ENCODE measurements at places on chromosomes 1 and 21.

- DNase-seq, result no peak
Observed at GRCh38 chr1:115717541-115717940, 51.0 kb downstream of the CASQ2 start.

- DNase-seq, result no peak
Observed at GRCh38 chr1:29579821-29580425, 343.6 kb downstream of the PTPRU start.

GRCh38 chr1:151047591-151047924, at the start of gene C1orf56:
TSS of gene C1orf56 (plus strand) at chr1:151047751. CDS start at chr1:151047848, 97 bp downstream.
- DNase-seq, result peak; percentile 32

- DNase-seq, result no peak
Observed at GRCh38 chr1:20472860-20473711, 12.9 kb downstream of the CAMK2N1 start.

GRCh38 chr1:55203064-55203463, 12.1 kb downstream of the USP24 start:
- no peak for DNase-seq

DNA sequence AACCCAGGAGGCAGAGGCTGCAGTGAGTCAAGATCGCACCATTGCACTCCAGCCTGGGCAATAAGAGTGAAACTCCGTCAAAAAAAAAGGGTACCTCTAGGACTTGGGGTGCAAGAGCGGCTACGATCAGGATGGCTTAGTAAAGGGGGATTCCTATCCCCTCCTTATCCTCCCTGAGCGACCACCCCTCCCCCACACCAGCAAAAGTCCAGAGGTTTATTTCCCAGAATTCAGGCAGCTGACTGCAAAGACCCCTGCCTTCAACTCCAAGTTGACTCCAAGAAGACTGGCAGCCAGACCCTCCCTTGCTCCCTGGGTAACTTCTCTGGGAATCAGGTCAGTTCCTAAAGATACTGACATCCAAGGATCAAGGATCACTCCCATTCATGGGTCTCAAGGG, 12.4 kb upstream of the PRDM16 start:
- no peak for DNase-seq

- no peak for DNase-seq
Observed at GRCh38 chr1:175225805-175226129, 33.2 kb upstream of the KIAA0040 start.

DNA sequence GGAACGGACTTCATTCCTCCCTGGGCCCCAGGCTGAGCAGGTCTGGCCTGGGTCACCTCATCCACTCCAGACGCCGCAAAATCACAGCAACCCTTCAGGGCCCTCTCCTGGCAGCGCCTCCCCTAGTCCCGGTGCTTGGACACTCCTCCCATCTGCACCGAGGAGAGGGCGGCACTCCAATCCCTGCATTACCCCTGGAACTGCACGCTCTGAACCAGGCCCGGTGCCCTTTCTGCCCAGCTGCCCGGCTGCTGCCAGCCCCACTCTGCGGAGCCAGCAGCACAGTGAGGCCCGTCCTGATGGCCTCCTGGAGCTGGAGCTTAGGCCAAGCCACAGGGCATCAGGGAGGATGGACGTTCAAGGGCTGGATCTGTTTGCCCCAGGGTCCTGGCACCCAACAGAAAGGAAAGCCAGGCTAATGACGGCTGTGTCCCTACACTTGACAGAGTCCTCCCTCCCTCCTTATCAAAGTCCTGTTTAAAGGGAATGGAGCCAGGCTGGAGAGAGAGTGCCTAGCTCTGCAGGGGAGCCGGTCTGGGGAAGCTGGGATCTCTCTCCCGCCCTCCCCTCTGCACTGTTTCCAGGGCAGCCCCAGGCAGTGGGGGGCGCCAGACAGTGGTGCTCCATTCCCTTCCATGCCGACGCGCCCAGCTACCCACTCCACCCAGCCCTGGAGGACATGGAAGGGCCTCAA, 12.7 kb downstream of the COL6A2 start:
- DNase-seq, result no peak

DNA sequence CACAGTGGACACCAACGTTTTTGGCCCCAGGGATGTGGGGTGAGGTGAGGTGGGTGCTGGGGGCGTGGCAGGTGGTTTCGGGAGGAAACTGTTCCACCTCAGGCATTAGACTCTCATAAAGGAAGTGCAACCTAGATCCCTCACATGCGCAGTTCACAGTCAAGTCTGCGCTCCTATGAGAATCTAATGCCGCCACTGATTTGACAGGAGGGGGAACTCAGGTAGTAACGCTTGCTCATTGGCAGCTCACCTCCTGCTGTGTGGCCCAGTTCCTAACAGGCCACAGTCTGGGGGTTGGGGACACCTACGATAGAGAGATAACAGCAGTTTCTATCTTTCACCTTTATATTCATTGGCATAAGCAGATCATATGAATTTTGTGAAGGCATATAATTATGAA, 347.1 kb downstream of the VAV3 start:
- no peak for DNase-seq

- DNase-seq, result no peak
Observed at GRCh38 chr1:22117851-22118250, 25.0 kb downstream of the WNT4 start.

GRCh38 chr1:35558374-35559316, 1.0 kb downstream of the NCDN start:
- no peak for DNase-seq

DNA sequence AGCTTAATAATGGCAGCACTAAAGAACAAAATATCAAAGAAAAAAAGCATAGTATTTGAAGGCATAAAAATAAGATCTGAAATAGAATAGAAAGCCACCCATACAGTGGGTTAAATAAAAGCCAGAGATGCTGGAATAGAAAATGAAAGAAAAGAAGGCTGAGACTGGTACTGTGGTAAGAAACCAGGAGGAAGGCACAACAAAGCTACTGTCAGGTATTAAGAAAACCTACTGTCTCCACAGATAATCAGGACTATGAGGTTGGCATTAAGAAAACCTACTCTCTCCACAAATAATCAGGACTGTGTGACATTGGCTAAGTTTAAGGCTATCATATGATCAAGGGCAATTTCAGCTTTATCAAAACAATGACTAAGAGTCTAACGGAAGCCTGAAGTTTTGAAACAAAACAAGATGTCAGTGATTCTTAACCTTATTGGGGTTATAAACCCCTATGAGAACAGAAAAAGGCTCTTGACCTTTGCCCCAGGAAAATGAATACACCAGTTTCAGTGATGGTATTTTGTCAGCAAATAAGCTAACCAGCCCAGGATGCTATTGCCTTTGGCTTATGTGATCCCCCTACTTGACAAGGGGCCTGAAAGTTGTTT, 24.4 kb downstream of the MCOLN2 start:
- no peak for DNase-seq

DNA sequence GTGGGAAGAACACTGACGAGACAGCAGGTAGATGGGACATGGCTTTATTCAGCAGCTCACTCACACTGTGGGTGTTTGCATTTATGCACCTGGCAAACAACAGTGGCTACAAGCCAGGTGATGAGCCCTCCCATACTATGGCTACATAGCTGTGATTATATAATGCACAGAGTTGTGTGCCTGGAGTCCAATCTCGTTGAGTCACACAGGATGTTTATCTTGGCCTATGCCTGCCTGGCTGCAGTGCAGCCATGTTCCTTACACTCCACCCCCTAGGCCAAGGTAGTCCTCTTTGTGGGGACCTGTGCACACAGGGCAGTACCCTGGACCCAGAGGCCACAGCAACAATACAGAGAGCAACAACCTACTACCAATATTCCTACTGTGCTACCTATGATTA, 1643.8 kb downstream of the MRPL39 start:
- no peak for DNase-seq

DNA sequence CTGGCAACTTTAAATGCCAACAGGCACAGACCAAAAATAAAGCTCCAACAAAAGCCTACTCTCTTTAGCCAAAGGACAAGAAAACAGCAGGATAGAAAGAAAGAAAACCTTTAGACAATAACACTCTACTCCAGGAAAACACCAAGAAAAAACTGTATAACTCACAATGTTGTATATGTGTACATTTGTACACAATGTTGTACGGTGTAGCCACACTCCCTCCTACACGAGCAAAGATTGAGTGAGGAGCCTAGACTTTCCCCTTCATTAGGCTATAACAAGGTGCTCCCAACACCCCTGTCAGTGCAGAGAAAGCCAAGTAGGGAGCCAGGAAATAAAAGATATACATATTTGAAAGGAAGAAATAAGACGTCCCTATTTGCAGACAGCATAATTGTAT, 24.0 kb downstream of the GJA4 start:
- DNase-seq, result no peak

- no peak for DNase-seq
Observed at GRCh38 chr1:151175863-151176262, at the start of gene TMOD4. TSS of gene TMOD4 (minus strand) at chr1:151175981. CDS start at chr1:151174875, 1,106 bp downstream.

DNA sequence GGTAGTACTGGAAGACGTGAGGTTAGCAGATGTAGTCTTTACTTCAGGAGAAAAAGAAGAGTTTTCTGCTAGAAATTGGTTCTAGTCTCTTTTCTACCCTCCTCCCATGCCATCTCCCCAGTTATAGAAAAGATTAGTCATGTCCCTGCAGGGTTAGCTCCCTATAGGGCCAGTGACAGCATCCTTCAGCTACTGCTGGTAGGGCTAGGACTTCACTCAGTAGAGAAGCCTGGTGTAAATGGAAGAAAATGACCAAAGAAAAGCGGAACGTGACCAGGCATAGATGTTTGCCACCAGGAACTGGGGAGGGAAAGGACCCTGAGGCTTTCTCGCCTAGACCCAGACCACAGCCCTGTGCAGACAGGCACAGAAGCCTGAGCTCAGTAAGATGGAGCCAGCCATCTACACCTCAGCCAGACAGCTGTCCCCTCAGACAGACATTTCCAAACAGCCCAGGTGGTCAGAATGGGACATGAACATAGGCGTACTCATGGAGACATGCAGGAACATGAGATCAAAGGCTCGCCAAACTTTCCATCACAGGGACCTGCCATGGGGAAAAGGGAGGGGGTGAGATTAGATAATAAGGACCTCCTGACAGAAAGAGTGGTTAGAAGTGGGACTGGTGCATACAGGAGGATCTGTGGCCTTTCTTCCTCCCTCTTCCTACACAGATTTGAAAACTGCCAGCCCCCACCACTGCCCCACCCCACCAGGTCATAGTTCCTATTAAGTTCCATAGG, 23.5 kb upstream of the SLAMF9 start:
- DNase-seq, result no peak

DNA sequence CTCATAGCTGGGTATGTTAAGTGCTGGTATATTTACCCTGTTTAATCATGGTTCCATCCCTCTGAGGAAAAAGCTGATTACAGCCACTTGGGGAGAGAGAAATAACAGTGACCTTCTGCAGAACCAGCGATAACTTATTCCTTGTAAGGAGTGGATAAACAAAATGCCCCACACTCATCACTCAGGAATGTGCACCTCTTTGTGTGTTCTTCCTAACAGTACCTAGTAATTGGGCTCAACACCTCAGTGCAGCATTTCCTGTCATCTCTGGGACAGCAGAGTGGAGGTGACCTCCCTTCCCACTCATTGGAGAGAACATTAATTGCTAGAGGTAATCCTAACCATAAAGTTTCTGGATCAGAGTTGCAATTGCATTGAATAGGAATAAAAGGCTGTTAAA, 112.5 kb upstream of the F3 start:
- no peak for DNase-seq

- no peak for DNase-seq
Observed at GRCh38 chr1:9281071-9281827, 11.4 kb upstream of the SPSB1 start.

GRCh38 chr1:55007625-55008024, 8.9 kb downstream of the BSND start:
- DNase-seq, result no peak

- no peak for DNase-seq
Observed at GRCh38 chr1:46444466-46444865, 45.2 kb upstream of the DMBX1 start.

DNA sequence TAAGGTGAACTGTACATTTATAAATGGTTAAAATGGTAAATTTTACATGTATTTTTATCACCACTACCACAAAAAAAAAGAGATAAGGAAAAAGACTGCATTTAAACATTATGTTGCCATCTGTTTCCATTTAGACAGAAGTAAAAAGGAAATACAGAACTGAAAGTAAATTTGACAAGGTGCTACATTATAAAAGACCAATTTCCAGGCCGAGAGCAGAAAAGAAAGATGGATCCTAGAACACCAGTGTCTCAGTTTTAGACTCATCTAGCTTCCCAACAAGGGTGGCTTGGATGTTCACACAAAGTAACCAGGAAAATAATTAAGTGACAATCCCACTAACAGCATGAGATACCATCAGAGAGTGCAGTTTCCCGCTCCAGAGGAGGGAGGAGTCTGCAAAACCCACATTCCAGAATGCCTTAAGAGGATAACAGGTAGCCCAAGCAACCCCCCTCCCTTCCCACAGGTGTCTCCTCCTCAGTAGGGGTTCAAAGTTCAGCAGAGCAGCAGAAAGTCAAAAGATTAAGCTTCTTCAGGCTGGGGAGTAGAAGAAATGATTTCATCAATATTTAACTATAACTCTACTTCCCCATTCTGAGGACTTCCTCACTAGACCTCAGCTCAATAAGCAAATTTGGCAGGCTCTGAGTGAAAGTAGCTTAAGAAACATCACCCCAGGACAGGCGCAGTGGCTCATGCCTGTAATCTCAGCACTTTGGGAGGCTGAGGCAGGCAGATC, 11.8 kb downstream of the TPM3 start:
- DNase-seq, result no peak

DNA sequence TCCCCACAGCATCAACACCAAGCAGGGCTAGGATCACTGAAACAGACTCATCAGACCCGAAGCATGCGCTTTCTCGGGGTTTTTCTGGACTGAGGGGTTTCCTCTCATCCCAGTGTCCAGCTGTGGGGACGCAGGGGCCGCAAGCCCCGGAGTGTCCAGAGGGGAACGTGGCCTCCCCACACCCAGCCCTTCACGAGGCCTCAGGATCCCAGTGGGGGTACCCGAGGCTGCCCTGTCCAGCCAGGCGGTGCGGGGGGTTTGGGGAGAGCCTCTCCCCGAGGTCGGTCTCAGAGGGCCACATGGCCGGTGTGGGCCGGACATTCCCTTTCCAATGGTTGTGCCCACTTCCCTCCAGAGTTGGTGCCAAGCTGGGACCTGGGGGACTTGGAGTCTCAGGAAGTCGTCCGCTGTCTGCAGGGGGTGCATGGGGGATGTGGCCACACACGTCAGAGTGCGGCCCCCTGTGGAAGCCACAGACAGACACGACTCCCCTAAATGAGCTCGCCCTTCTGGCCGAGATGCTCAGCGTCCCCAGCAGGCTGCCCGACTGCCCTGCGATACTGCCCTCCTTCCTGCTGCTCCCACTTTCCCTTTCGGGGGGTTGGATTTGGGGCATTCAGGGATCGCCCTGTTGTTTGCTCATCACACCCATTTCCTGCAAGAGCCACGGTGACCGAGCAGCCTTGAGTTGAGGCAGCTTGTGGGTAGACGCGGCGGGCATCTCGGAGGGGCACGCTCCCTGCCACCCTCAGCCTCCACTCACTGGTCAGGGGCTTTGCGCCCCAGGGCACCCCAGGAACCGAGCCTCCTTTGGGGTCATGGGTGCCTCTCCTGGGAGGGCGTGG, 4.1 kb downstream of the COL6A1 start:
- DNase-seq, result no peak

- DNase-seq, result no peak
Observed at GRCh38 chr1:180585994-180586359, 27.2 kb downstream of the OVAAL start.
